BJ (cell line): ENCODE measurements at places on chromosomes 13 and 19. TPM values are rescaled to one million over a fixed set of nuclear protein-coding genes. Genes with fewer than 3 reads are reported as not detected.

GRCh38 chr19:40805258-40805868, 6.4 kb downstream of the EGLN2 start:
- DNase-seq = no peak

- no peak for DNase-seq
Measured at GRCh38 chr19:46482631-46483030, 11.3 kb upstream of the PNMA8A start.

DNA sequence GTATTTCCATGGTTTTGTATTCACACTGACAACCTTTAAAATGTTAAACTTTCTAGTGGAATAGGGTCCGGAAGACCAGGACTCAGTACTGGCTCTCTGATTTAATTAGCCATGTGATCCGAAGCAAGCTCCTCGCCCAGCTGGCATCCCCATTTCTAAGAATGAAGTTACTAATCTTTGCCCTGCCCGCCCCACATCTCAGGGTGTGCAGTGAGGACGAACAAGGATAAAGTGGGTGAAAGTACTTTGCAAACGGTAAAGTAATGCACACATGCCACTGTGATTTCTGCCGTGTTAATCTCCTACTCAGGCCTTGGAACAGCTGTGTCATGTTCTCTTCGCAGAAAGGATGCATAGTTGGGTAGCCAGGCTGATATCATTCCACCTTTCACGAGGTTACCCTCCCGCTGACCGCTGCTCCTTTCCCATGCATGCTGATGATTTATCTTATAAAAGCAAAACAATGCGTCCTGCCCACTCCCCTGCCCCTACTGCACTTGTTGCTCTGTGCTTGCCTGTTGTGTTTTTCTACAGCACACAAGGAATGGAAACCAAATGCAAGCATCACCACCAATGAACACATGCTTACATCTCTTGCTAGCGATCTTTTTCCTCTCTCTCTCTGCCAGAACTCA, 539.0 kb downstream of the EFNB2 start:
- DNase-seq = no peak

DNA sequence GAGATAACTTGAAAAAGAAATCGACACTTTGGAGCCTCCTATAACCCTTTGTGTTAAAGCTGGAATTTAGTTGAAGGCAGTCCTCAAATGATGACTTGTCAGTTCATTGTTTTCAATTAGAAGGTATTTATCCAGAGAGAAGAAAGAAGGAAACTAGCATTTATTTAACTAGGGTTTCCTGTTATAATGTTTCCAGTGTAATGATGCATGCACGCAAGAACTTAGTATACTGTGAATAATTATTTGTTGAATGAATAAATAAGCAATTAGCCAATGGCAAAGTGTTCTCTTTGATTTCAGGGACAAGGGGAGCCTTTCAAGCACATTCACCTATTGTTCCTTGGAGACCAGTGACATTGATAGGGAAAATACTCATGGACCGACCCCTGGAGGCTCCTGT, 307.4 kb downstream of the KLF5 start:
- no peak for DNase-seq

The P2RY11 gene
- polyA plus RNA-seq = 1.6 and 2.4 TPM in 2 replicates
